ENCODE measurements at places on chromosomes 5 and 9.

DNA sequence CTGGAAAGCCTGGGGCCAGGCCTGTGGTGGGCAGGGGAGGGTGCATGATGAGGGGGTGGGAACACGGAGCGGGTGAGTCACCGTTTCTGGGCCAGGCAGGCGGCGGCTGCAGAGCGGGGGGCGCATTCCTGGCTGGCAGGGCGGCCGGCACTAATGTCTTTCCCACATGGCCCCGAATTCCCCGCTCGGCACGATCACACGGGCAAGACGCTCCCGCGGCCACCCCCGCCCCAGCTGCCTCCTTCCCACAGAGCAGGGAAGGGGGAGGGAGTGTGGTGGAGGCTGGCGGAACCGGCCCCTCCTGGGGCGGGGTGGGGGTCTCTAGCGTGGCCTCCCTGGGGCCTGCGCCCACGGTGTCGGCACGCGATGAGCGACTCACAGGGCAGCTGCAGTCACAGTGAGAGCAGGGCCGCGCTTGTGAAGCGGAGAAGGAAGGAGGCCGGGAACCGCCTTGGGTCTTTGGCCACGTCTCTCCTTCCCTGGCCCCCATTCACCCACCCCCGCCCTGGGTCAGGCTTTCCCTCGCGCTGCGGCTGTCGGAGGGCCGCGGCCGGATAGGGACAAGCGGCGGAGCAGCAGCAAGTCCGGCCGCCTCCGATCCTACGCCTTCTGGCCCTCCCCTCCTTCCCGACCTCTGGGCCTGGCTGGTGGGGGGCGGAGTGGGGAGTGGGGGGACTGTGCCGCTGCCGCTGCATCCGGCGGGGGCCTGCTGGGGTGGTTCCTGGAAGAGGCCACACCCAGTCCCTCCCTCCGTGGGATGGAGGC, 48.9 kb downstream of the CXXC5 start:
- peak; percentile 90 for DNase-seq

DNA sequence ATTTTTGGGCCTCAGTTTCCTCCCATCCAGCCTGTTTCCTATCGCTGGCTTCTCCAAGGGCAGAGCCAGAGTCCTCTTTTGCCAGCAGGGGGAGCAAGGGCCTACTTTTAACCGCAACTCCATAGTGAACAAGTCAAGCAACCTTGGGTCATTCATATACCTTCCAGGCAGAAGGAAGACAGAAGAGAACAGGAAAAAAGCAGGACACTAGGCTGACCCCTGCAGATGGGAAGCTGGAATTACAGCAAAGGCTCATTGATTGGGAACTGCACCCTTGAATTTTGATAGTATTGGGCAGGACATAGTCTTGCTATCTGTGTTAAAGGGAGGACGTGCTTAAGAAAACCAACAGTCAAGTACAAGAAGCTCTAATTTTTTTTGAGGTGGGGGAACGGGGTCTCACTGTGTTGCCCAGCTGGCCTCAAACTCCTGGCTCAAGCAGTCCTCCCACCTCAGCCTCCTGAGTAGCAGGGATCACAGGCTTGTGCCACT, 30.1 kb downstream of the QRFP start:
- peak; percentile 91 for DNase-seq

DNA sequence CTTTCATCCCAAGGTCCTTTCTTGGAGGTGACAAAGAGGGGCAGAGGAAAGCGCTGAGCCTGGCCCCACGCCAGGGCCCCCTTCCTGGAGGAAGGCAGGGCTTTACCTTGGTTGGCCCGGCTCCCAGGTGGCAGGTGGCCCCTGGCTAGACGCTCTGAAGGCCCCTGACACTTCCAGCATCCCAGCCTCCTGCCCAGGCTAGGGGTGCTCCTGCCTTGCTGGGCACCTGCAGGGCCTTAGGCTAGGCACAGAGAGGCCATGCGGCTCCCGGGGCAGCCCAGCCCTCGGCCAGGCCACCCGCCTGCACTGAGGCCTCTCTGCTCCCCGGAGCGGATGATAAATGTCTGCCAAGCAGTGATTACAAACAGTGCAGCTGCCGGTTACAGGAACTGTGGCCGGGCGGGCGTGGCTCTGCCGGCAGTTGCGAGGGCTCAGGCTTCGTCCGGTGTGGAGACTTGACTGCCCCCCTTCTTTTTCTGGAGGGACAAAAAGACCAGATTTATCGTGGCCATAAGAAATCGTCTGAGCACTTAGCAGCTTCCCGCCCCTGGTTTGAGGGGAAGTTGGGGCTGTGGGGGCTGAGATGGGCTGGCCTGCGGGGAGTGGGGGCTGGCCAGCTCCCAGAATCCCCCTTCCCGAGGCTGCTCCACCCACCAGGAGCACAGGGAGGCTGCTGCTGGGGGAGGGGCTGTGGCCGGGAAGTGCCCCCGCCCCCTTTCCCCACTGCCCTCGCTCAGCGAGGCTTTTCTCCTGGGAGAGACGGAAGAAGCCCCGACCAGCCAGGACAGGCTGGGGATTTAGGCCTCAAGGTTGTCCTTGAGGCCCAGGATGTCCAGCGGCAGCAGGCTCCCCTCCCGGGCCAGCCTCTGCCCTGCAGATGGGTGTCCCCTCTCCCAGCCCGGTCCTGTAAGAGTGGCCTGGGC, 31.6 kb upstream of the UBAC1 start:
- peak; percentile 86 for DNase-seq

GRCh38 chr9:101727612-101728524, 10.6 kb downstream of the GRIN3A start:
- peak; percentile 54 for DNase-seq

DNA sequence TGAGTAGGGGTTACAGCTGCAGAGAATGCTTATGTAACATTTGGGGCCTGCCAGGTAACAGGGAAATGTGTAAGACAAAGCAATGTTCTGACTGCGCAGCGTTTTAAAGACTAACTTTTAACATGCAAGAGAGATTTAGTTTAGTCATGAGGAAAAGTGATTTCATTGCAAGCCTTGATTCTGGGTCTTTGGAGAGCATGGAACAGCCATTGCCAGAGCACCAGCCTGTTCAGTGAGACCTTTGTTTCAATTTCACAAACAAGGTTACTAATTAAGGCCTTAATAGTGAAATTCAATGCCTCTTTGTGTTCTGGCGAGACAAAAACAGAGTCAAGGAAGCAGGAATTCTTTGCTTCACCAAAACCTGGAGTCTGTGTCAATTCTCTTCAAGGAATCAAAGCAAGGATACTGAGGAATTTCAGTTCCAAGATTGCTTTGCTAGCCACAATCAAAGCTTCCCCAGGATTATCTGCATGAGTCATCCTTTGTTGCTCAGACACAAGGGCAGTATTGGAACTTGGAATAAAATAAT, 14.4 kb downstream of the CKMT2 start:
- DNase-seq, result peak; percentile 55

- DNase-seq, result no peak
Observed at GRCh38 chr9:120532891-120533290, 47.1 kb downstream of the CDK5RAP2 start.

GRCh38 chr5:135140446-135141204, 106.6 kb upstream of the PITX1 start:
- no peak for DNase-seq

DNA sequence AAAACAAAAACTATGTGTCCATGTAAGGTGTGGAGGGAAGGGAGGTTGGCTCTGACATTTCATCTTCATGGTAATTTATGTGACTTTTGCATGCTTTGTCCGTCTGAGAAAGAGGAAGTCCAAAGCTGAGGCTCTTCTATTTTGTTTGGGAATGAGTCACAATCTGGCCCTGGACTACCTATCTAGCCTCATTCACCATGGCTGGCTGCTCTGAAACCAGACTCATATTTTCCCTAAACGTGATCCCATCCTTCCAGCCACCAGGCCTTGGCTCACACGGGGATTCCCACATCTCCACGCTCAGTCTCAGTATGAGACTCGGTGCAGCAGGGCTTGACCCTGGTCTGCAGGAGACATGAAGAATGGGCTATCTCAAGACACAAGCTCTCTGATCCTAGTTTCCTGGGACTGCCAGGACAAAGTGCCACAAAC, 672.8 kb downstream of the ACTL7B start:
- peak; percentile 4 for DNase-seq

GRCh38 chr9:5850724-5851122, 17.8 kb upstream of the ERMP1 start:
- no peak for DNase-seq

DNA sequence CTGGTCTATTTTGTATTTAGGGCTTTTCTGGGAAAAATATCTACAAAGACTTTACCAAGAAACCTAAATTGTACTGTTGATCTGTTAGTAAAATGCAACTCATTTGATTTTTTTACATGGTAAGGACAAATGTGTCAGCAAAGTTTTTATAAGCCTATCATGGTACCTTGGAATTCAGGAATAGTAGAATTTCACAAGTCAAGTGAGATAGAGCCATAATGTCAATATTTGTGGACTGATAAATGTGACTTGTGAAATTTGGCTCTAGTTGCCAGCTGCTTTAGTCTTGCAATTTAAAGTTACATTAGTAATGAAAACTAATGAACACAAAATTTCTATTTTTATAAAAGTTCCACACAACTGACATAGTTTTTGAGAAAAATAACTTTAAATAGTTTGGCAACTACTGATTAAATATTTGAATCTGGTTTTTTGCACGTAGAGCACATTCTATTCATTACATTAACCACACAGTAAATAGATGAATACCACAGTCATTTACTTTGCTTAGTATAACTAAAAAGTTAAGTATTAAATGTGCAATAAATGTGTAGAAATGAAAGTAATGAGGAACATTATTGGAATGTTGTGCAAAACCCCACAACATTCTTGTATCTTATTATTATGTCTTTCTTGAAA, 41.2 kb upstream of the RIOK2 start:
- DNase-seq, result peak; percentile 49

GRCh38 chr5:5738797-5739489, 316.5 kb downstream of the ICE1 start:
- no peak for DNase-seq

DNA sequence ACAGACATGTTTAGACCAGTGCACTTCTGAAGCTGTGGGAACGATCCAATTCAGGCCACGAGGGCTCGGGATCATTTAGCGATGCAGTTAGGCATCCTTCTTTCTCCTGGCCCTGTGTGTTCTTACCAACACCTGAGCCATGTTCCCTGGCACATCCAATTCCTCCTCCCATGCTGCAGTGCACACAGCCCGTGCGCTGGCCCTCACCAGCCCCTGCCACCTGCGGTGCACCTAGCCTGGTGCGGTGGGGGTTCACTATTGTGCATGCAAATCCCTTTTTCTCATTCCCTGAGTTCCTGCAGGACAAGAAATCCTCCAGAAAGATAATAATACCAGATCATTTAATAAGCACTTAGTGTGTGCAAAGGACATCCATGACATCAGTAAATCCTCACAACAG, 53.5 kb downstream of the NEURL1B start:
- no peak for DNase-seq

DNA sequence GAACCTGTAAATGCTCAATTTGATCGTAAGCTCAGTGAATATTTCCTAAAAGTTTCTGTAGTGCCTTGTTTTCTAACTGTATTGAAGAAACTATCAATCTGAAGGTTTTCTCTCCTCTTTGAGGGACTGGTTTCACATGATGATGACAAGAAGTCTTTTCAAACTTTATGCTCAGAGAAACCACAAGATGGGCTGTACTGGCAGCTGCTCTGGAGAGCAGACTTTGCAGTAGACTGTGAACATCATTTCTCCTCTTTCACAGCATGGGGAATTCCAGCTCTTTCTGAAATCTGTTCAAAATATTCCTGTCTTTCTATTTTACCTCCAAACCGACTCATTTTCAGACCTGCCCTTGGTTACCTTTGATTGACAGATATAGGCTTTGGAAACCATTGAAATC, 194.4 kb downstream of the IZUMO3 start:
- DNase-seq, result no peak

GRCh38 chr5:149792540-149793255, 62.6 kb downstream of the PPARGC1B start:
- no peak for DNase-seq

DNA sequence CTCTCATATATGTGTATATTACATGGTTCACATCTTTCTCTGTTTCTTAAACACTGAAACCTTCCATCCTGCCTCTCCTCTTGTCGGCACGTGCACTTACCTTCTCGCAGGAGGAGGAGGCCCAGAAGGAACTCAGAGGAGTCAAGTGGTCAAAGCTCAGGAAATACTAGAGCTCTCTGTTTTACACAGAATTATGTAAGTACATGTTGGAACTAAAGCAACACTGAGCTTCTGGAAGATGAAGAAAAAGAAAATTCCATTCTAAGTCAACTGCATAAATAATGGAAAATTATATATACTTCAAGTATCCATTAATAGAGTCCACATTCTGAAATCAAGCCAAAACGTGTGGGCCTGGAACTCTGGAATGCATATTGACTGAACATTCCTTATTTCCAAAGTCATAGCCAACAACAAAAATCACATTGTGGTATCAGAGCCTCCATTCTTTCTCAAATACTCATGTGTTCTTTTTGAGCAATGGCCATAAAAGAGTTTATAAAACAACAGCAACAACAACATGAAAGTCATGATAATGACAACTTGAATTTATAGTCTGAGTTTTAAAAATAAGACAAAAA, 121.5 kb upstream of the RAI14 start:
- DNase-seq, result peak; percentile 90

GRCh38 chr5:1699394-1699793, 100.2 kb downstream of the MRPL36 start:
- no peak for DNase-seq

GRCh38 chr9:93185266-93186214, 1.6 kb downstream of the WNK2 start:
- DNase-seq, result no peak

- DNase-seq, result no peak
Observed at GRCh38 chr5:50435168-50435567, 5.9 kb downstream of the EMB start.

DNA sequence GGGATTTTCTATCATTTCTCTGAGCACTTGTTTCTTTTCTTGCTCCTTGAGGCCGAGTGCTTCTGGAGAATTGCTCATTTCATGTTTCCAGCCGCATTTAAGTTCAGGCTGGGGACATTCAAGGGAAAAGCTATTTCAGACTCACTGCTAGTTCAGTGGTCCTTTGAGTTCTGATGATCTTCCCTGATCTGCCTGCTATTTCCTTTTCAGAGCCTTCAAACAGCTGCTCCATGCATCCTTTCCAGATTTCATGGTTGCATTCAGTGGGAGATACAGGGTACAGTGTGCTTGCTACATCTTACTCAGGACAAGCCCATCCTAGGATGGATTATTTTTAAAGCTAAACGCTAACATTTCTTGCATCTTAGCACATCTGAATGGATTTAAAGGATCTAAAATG, 14.7 kb downstream of the NDUFS4 start:
- DNase-seq, result no peak

DNA sequence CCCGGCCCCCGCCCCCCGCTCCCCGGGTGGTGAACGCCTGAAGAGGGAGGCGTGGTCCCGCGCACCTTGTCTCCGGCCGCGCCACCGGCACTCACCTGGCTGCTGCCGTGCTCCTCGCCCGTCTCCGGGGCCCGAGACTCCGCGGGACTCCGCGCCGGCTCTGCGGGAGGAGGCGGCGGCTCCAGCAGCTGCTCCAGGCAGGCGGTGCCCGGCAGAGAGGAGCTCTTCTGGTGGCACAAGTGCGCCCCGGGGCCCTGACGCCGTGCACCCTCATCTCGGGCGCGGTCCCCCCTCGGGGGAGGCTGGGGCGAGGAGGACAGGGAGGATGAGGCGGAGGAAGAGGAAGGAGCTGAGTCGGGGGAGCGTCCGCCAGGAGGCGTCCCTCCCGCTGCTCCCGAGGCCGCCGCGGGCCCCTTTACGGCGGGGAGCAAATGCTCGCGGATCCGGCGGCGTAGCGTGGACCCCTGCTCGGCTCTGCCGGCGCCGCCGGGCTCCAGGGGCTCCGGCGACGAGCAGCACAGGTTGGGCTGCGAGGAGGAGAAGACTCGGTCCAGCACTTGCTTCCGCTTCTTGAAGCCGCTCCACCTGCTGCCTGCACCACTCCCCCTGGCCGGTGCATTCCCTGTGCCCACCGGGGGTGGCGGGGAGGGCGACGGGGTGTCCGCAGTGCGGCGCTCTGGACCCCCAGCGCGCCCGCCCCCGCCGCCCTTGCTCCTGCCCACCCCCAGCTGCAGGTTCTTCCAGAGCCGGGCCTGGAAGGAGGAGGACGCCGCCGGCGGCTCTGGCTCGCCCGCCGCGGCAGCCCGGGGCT, 928 bp downstream of the MCTP1 start:
- DNase-seq, result peak; percentile 10

Data from choroid plexus epithelial cell (primary cell).